ENCODE measurements at places on chromosomes 13 and 19.

DNA sequence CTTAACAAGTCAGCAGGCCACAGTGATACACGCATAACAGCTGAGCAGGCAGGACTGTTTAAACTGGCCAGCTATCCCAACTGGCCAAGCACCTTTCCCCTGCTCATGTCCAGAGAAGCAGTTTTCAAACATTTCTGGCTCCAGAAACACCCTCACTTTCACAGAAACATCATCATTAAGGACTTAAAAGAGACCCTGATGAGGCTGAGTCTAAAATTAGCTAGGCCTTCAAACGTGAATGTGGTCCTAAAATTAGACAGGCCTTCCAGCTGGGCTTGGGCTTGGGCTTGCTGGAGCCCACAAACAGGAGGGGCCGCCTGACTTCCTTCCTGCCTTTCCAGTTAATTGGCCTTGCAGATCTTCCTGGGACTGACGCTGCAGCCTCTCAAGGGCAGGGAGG, 334.2 kb downstream of the DNAJC15 start:
- DNase-seq = no peak

GRCh38 chr13:47646298-47646697, 354.8 kb downstream of the SUCLA2 start:
- no peak for DNase-seq

GRCh38 chr19:13640611-13641010, 123.7 kb upstream of the MRI1 start:
- no peak for DNase-seq

- DNase-seq = no peak
Measured at GRCh38 chr13:23392925-23393645, 40.4 kb downstream of the SACS start.

- DNase-seq = no peak
Measured at GRCh38 chr19:29705706-29706105, 9.4 kb downstream of the C19orf12 start.

DNA sequence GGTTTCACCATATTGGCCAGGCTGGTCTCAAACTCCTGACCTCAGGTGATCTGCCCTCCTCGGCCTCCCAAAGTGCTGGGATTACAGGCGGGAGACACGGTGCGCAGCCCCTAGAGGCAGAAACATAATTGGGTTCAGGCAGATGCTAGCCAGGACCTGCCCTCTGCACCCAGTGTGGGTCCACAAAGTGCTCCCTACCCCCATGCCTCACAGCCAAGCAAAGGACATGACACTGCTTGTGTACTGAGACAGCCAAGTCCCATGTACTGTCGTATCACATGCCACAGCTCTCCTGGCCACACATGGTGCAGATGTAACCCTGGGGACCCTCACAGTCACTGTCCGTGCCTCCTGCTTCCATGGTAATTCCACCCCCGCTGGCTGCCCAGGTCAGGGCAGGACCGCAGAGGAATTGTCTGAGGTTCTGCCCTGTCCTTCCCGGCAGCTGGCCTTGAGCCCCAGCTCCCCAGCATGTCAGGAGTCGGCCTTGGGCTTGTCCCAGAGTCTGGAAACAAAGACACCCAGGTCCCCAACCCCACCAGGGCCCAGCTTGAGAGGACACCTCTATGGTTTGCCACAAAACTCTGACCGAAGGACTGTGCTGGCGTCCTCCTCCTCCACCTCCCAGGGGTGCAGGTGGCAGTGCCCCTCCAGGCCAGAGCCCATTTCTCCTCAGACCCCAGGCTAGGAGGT, 7.6 kb downstream of the PRR36 start:
- DNase-seq = no peak

Data from adipocyte (in vitro differentiated cells).